Stimulated activated CD8-positive, alpha-beta memory T cell treated with anti-CD3 and anti-CD28 coated beads, Interleukin-15, amount 100 ng/mL, for 48 hours (primary cell): ENCODE measurements at places on chromosomes 1 and 21.

- DNase-seq = no peak
These were observed 679.4 kb upstream of the USP24 start for GRCh38 chr1:55894521-55894920.

DNA sequence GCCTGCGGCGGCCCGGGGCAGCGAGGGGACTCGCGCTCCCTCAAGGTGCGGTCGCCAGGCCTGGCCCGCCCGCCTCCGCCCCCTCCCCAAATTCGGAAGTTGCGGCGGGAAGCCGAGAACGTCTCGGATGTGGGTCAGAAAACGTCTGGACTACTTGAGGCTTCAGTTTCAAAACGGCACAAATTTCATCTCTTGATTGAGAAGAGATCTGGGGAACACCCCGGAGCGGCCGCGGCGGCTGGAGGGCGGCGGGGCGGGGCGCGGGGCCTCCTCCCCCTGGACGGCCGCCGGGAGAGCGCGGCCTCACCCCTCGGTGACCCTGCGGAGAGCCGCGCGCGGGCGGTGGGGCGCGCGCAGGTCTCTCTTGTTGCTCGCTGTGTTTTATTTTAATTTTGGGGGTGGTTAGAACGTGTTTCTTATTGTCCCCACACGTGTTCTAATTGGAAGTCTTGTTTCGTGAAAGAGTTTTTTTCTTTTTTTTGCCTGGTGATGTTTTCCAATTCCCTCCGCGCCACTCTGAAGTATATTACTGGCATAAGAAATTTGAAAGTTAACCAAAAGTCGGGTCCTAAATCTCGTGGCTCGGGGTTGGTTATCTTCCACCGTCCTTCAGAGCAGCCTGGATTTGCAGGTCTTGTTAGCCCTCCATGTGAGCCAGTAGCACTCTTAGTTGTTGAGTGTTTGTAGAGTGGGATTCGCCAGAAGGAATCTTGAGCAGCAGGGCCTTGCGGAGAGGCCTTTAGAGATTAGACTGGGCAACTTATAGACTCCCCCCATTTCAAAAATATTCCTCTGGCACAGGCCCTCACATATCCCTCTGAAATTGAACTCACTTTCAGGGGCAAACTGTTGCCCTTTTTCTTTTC lies 749 bp downstream of the PCBP3 start:
- DNase-seq = no peak

GRCh38 chr1:103112546-103112945 lies 4.2 kb upstream of the COL11A1 start:
- DNase-seq = no peak

- DNase-seq = no peak
These were observed at the start of gene B3GALT2 for GRCh38 chr1:193185901-193186731. TSS of gene B3GALT2 (minus strand) at chr1:193186613. CDS start at chr1:193181562, 5,051 bp downstream.

- no peak for DNase-seq
These were observed 22.5 kb downstream of the ZMYND12 start for GRCh38 chr1:42433369-42433768.

DNA sequence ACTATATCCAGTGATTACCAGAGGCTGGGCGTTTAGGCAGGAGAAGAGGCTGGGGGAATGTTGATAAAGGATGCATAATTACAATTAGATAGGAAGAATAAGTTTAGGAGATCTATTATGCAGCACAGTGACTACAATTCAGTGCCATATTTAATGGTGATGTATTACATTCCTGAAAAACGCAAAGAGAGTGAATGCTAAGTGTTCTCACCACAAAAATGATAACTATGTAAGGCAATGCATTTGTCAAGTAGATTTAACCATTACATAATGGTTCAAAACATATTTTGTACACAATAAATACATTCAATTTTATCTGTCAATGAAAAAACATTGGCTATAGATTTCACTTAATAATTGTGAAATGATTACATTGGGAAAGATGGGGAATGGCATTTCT lies 548.9 kb downstream of the NUF2 start:
- DNase-seq = no peak

DNA sequence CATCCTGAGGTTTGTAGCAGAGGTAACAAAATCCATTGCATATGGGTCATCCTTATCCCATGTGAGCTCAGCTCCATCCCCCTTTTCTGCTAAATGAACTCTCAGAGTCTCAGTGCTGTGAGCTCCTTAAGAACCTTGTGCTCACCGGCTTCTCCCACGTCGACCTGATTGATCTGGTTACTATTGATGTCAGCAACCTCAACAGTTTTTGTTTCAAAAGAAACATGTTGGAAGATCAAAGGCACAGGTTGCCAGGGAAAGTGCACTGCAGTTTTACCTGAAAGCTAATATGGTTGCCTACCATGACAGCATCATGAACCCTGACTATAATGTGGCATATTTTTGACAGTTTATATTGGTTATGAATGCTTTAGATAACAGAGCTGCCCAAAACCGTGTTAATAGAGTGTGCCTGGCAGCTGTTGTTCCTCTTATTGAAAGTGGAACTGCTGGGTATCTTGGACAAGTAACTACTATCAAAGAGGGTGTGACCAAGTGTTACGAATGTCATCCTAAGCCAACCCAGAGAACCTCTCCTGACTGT lies 131.4 kb downstream of the HS2ST1 start:
- DNase-seq = peak; percentile 15

GRCh38 chr1:188949701-188950100 lies 1528.0 kb downstream of the BRINP3 start:
- no peak for DNase-seq

DNA sequence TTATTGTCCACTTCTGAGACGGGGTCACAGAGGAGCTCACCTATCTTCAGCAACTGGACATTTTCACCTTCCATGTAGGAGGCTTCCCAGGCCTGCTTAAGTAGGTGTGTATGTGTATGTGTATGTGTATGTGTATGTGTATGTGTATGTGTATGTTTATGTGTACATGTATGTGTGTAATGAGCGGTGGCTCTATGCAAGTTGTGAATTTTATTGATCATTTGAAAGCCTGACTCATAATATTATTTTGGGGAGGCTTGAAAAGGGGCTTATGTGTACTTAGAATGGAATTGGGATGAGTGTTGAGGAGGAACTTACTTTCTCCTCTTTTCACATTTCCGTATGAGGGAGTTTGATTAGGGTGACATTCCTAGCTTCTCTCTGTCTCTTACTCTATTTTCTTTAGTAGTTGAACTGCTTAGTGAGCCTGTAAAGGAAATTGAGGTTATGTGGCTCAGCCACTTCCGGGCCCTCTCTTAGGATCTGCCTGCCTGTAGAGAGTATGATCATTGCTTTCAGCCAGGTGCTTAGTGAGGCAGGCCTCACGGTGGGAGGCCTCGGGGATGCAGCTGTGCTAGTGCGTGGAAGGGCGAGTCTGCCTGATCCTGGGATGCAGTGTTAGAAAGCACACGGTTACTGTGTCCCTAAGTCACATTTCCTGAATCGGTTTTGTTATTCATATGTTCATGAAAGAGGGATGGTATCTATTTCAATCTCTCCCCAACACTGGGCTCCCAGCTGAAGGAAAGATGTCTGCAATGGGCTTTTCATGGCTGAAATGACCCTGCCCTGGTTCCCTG lies 61.0 kb downstream of the IER5 start:
- peak; percentile 55 for DNase-seq

GRCh38 chr1:78136680-78137079 lies 90.9 kb downstream of the GIPC2 start:
- no peak for DNase-seq

GRCh38 chr1:204837440-204838084 lies 33.1 kb upstream of the NFASC start:
- DNase-seq = no peak

- no peak for DNase-seq
These were observed 591.3 kb upstream of the ADGRL2 start for GRCh38 chr1:81209461-81209860.
